ENCODE measurements at places on chromosomes 16 and 17.

GRCh38 chr16:27258241-27258734, 10.3 kb downstream of the NSMCE1 start:
- DNase-seq: no peak

DNA sequence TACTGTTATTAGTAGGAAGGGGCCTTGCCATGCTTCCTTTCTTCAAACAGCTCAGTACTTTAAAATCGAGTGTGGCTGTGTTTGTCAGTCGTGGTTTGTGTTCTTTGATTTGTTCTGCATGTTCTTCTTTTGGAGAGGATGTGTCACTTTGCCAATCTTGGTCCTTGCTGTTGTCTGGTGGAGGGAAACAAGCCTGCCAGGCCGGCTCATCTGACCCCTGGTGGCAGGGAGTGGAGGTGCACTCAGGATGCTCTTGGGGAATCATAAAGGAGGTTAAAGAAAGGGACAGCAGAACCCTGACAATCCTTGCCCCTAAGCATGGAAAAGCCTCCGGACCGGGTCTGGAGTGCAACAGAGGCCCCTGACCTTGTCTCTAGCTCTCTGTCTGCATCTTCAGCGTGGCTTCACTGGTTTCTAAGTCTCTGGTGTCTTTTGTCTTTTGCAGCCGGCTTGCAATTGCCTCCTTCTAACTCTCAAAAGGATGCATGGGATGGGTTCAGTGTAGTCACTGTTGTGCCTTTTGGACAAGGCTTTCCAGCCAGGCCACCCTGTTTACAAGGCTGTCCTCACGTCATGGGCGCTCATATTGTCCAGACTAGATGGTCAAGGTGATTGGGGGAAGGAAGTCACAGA, 135.8 kb downstream of the WWOX start:
- no peak for DNase-seq

- no peak for DNase-seq
Measured at GRCh38 chr17:63665527-63666214, 34.3 kb downstream of the LIMD2 start.

GRCh38 chr16:84277244-84277823, 17.3 kb upstream of the WFDC1 start:
- no peak for DNase-seq

GRCh38 chr16:53948734-53949430, 244.9 kb downstream of the FTO start:
- no peak for DNase-seq

GRCh38 chr16:14232106-14232864, 161.2 kb downstream of the MRTFB start:
- no peak for DNase-seq

- DNase-seq: no peak
Measured at GRCh38 chr16:8955828-8956227, 7.9 kb downstream of the USP7 start.

- DNase-seq: no peak
Measured at GRCh38 chr16:51813609-51814008, 662.5 kb upstream of the SALL1 start.

DNA sequence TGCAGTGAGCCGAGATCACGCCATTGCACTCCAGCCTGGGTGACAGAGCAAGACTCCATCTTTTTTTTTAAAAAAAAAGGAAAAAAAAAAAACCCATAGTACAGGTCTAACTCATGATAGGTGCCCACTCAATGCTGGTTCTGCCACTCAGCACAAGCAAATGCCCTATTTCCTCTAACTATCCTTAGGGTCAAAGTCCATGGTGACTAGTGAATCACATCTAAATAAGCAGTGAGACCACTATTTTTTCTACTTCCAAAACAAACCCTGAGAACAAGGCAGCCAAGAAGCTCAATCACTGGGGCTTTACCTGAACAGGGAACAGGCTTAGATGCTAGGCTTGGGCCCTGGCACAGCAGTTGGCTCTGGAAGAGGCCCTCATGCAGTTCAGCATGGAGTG, 3.4 kb downstream of the BLTP2 start:
- no peak for DNase-seq

DNA sequence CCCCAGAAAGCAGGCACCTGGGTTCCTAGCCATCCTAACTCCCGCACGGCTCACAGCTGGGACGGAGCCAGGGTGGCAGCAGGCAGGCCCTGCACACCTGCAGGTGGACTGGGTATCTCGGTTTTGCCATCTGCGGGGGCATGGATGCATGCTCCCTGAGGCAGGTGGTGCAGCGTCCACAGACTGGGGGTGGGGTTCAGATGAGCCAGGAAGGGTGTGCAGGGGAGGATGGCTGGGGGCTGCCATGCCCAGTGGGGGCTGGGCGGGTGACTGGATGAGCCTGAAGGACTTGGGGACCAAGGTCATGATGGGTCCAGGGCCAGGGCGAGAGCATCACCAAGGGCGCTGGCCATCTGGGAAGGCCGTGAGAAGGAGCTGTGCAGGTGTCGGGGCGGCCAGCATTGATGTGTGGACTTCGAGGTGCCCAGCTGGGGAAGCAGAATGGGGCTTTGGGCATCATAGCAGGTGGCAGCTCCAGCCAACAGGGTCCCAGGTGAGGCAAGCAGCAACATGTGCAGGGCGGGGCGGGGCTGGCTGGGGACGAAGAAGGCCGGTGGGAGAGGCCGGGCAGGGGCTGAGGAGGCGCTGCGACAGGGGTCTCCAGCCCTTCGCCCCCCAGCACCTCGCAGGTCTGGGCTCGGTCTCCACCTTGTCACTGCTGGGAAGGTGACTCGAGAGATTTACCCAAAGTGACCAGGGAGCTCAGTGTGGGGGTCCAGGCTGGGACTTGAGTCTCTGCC, 41.0 kb upstream of the ZNF469 start:
- no peak for DNase-seq
